Small intestine (tissue), 16 donors: ENCODE measurements at places on chromosomes 13 and 19. TPM values are rescaled to one million over a fixed set of nuclear protein-coding genes. Genes with fewer than 3 reads are reported as not detected.

Gene TYROBP
- 15.9 TPM for polyA plus RNA-seq

DNA sequence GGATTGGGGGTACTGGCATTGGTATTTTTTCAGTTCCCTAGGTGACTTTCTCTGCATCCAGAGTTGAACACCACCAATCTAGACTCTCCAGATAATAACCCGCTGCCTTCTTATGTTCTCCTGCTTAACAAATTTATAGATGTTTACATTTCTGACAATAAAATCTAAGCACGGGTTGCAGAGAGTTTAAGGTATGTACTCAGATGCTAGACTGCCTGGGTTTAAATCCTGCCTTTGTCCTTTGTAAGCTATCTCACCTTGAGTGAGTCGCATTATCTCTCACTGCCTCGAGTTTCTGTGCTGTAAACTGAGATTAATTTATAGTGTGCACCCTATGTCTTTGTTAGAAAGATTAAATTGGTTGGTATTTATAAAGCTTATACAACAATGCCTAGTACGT, 131.4 kb upstream of the ARGLU1 start:
- peak; percentile 45 for DNase-seq

DNA sequence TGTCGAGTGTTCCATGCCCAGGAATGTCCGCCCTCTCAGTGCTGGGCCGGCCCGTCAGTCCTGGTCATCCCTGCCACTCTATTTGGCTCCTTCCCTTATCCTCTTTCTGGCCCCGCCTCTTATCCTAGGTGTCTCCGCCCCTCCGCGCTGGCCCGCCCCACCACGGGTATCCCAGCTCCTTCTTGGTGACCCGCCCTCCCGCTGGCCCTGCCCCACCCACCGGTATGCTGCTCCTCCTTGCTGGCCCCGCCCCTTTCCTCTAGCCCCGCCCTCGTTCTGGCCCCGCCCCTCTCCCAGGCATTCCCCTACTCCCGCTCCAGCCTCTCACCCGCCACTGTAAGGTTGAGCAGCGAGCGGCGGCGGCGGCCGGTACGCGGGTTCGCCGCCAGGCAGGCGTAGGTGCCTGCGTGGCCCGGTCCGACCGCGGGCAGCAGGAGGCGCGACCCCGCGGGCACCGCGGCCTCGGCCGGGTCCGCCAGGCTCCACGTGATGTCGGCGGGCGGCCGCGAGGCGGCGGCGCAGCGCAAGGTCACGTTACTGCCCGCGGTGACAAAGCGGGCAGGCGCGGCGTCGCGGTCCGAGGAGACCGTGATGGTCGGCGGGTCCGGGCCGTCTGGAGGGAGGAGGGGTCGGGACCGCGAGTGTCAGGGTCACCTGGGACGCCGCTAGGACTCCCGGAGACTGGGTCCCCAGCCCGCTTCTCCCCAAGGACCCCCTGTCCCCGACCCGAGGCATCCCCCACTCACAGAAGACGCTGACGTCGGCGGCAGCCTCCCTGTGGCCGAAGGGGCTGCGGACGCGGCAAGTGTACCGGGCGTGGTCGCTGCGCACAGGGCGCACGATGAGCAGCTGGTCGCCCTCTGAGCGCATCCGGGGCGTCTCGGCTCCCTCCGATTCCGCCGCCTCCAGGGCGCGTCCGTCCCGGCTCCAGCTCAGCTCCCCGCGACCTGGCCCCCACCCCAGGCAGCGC, 2.0 kb downstream of the VSIG10L start:
- DNase-seq: peak; percentile 98

GRCh38 chr19:13164343-13165161, 14.3 kb downstream of the IER2 start:
- peak; percentile 92 for DNase-seq

Gene ADGRE1
- polyA plus RNA-seq: 1.9 TPM

DNA sequence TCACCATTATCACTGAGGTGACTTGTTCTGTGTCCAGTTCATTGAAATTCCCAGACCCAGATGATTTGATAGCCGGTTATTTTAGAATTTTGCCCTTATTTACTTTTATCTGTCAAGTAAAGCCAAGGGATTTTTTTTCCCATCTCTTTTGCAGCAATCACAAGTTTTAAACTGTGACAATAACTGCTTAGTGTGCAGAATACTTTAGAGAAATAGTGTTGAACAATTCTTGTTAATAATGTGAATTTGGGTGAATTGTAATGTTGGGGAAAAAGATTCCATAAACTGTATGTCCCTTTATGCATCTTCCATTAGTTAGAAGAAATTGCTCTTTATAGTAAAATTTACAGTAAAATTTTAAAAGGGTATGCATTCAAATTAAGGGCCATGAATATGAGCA, 79.5 kb downstream of the SLITRK6 start:
- DNase-seq: no peak

- DNase-seq: no peak
Measured at GRCh38 chr13:74751739-74752138, 617.5 kb upstream of the KLF12 start.

Gene CEACAM7
- 0.33 TPM for polyA plus RNA-seq

Gene GSX1
- not detected for polyA plus RNA-seq

GRCh38 chr13:63041640-63042414, 1626.2 kb upstream of the PCDH20 start:
- DNase-seq: no peak

DNA sequence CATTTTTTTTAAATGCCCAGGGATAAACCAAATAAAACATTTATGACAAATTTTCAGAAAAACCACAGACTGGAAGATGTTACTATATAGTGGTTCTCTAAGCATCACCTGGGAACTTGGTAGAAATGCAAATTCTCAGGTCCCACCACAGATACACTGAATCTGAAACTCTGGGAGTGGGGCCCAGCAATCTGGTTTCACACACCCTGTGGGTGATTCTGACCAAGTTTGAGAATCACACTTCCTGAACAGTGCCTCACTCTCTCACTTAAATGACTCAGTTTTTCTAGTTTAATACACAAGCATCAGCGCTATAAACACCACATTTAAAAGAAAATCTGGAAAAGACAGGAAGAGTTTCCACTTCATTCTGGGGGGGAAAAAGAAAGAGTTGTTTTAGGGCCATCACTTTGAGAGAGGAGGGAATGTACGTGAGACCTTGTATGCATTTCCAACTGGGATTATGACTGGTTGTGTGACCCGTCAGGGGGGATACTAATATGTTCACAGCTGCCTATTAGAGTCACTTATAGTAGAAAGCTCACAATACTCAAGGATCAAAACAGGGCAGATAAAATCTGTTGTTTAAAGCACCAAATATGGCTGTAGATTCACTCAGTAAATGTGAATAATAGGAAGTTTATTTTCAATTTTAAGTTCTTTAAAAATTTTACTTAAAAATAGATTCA, 567.7 kb downstream of the GPC6 start:
- no peak for DNase-seq

DNA sequence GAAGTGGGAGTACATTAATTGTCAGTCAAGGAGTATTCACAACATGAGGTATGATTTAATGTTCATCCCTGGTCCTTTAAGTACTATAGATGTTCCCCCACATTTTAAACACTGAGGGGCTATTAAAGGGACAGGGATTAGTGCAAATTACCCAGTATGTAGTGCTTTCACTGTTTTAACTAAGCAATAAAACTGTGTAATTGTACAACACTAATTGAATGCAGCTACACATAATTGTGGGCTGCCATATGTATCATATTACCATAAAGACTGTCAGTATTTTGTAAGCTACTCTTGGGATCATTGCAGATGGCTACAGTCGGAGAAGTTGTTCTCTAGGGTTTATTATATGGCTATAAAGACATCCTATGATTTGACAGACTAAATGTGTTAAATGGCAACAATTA, 316.6 kb downstream of the DCLK1 start:
- no peak for DNase-seq

- peak; percentile 40 for DNase-seq
Measured at GRCh38 chr13:113002206-113002912, 33.3 kb downstream of the MCF2L start.

Gene SYNGR4
- polyA plus RNA-seq: not detected

- DNase-seq: no peak
Measured at GRCh38 chr19:16369664-16370576, 45.3 kb downstream of the KLF2 start.

DNA sequence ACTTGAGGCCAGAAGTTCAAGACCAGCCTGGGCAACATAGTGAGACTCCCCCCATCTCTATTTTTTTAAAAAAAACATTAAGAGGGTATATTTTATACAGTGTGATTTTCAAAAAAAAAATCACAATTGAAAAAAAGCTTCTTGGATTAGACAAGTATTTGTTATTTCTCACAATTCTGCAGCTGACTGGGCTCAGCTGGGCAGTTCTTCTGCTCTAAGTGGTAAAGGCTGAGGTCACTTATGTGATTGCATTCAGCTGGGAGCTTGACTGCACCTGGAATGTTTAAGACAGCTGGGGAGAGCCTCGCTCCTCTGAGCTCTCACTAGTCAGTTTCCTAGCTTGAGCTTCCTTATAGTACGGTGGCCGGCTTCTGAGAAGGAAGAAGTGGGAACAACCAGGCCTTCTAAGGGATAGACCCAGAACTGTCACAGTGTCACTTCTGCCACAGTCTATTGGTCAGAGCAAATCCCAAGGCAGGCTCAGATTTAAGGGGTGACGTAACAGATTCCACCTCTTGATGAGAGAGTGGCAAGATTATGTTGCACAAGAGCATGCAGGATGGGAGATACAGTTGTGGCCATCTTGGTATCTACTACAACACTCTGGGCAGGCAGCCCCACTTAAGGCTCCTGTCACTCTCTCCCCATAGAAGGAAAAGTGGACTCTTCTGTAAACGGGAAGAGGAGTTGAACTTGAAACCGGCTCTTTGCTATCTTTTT, 19.7 kb upstream of the IRGC start:
- DNase-seq: no peak

- no peak for DNase-seq
Measured at GRCh38 chr19:5131031-5131505, 162.2 kb downstream of the KDM4B start.

Gene STOML3
- polyA plus RNA-seq: not detected

Gene FCAR
- polyA plus RNA-seq: not detected

DNA sequence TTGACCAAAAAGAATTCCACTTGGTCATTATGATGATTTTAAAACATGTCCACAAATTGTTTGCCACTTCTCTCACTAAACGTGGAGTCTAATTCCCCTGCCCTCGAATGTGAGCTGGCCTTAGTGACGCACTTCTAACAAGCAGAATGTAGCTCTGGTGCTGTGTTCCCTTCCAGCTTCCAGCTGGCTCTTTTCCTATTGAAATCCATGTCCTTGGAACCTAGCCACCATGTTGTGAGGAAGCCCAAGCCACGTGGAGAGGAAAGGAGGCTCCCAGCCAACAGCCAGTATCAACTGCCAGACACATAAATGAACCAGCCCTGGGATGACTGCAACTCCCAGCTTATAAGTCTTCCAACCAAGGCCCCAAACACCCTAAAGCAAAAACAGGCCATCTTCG, 23.6 kb upstream of the CEBPA start:
- DNase-seq: no peak

- DNase-seq: no peak
Measured at GRCh38 chr19:18843960-18844359, 12.2 kb downstream of the UPF1 start.

DNA sequence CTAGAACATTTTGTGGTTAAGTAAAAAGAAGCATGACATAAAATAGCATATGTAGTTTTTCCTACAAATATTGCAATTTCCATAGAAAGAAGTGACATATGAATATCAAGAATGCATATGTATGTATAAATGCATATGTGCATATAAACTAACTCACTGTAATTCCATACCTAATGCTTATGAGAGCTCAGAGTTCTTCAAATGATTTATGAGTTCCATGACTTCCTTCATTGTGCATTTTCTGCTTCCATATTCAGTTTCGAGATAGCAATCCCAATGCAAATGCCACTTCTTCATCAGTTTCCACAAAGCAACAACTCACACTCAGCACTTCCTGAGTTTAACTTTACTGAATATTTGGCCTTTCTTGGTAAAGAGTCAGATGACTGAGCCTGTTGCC, 1744.3 kb upstream of the MIR17HG start:
- DNase-seq: no peak

DNA sequence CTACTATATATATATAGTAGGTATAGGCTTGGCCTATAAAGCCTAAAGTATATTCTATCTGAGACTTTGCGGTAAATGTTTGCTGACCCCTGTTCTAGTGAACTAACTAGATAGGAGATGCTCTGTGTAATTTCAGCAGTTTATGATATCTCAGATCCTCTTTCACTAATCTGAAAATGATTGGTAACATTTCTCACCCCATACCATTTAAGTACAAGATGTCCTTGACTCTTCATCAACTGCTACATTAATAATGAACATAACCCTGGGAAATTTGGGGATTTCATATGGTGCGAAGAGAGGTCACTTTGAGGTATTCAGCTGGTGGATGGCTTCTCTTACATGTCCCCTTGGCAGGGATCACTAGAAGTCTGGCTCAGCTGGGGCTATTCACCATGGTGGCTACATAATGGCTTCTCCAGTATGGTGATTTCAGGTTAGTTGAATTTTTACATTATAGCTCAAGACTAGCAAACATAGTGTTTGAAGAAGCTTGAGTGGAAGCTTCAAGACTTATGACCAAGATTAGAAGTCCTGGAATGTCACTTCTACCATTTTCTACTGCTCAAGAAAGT, 103.6 kb upstream of the MYCBP2 start:
- DNase-seq: no peak

GRCh38 chr13:37618554-37618953, 20.0 kb upstream of the POSTN start:
- no peak for DNase-seq

- no peak for DNase-seq
Measured at GRCh38 chr13:111852725-111853518, 214.0 kb upstream of the SOX1 start.

DNA sequence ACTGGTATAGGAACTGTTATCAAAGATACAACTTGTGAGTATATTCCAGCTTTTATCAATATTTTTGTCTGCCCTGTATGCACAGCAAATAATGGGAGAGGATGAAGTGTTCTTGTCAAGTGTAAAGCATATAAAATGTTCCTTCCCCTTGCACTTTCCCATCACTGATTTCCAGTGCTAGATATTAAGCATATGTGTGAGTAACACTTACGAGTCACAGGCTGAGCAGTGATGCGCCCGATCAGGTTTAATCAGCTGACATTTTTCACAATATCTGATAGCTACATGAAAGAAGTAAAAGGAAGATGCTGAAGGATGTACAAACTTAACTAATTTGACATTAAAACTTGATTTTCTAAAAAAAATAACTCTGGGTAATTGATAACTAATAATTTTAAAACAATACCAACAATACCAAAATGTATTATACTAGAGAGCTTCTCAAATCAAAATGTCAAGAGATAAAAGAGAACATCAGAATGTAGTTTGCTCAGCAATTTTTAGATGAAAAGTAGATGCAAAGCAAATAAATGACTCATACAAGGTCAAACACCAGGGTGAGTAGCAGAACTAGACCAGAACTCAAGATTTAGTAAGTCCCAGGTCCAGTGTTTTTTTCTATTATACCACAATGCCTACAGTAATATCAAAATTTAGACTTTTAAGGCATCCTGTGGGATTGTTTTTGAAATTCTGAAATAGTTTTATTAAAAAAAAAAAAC, 56.4 kb downstream of the ZDHHC20 start:
- no peak for DNase-seq

Gene C13orf42
- polyA plus RNA-seq: not detected

- DNase-seq: no peak
Measured at GRCh38 chr13:37094840-37095239, 10.6 kb downstream of the CSNK1A1L start.
